ENCODE measurements at places on chromosomes 2 and 18.

GRCh38 chr2:70905443-70906421 is 30.0 kb upstream of the ATP6V1B1 start:
- no peak for DNase-seq

DNA sequence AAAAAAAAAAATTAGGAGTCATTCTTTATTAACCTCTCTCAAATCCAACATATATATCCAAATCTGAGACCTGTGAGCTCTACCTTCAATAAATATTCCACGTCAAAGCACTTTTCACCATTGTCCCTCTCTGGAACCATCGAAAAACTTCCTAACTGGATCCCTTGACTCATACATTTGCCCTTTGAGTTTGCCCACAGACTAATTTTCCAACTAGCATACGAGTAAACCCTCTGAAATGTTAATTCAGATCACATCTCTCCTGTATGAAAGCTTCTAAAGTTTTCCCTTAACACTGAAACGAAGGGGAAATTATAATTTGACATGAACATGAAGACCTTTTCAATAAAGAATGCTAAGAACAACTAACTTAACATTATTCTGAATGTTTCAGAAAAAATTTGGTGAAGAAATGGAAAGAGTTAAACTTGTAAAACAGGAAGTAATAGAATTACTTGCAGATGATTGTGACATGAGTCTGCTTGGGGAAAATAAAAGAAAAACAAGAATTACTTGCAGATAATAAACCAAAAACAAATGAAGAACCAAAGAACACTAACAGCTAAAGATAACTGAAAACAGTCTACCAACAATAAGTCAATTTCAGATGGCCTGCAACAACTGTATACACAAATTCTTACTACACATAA is 110.6 kb downstream of the C2orf74 start:
- no peak for DNase-seq

GRCh38 chr2:127651971-127652550 is 6.1 kb downstream of the GPR17 start:
- DNase-seq: peak; percentile 87

GRCh38 chr2:141778315-141778835 is 352.4 kb downstream of the LRP1B start:
- peak; percentile 60 for DNase-seq

- DNase-seq: no peak
These were observed 854.6 kb downstream of the RNF144A start for GRCh38 chr2:7771781-7772180.

GRCh38 chr2:33607251-33607721 is 8.2 kb upstream of the FAM98A start:
- no peak for DNase-seq

DNA sequence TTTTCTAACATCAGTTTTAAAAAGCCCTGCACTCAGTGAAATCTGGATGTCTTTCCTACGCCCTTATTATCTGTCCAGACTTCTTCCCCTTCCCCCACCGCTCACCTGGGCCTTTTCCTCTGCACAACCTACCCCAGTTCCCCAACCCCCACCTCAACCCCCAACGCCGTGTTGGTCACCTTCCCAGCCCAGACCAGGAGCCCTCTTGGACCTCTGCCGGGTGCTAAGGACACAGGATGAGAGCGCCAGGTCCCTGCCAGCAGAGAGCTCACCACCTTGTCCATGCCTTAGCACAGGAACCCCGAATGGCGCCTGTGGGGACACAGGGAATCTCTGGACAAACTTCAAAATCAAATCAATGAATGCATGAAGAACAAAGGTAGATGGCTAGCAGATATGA is 966 bp upstream of the RBM43 start:
- DNase-seq: no peak

DNA sequence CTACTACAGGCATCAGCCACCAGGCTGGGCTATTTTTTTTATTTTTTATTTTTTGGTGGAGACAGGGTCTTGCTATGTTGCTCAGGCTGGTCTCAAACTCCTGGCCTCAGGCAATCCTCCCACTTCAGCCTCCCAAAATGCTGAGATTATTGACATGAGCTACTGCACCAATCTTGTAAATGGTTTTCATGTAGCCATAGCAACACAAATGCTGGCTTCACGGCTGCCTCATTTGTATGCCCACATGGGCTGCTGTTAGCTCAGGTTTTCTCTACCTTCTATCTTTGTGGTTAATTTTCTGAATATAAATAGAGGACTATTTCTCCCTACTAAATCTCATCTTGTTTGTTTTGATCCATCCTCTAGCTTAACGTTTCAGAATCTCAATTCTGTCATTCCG is 58.2 kb downstream of the PLEKHM3 start:
- no peak for DNase-seq

DNA sequence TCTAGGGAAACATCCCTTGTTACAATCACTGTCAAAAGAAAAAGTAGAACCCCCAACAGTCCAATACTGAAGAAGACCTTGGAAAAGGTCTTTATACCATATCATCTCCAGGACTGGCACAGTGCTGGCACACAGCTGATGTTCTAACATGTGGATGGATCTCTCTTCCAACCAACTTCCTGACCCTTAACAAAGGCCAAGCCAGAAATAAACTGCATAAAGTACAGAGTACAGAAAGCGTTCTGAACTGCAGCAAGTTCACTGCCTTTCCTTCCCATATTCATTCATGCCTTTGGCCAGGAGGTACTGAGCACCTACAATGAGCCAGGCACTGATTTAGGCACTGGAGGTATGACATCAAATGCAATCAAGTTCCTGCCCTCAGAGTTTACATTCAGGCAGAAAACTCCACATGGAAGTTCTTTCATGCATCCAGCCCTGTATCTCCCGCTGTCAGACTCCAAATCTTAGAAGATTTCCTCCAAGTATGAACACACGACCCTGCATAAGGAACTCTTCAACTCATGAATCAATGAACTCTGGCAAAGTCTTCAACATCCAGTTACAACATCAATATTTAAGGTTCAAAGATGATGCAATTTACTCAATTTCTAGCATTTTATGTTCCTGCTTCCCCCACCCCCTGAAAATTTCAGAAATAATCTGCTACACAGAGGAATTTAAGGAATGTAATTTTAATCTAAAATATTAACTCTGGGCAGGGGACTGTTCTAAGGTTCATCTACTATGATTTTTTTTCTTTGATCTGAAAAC is 33.8 kb downstream of the ACVR1 start:
- no peak for DNase-seq

- no peak for DNase-seq
These were observed 94.1 kb downstream of the ANKRD44 start for GRCh38 chr2:197216361-197216979.

DNA sequence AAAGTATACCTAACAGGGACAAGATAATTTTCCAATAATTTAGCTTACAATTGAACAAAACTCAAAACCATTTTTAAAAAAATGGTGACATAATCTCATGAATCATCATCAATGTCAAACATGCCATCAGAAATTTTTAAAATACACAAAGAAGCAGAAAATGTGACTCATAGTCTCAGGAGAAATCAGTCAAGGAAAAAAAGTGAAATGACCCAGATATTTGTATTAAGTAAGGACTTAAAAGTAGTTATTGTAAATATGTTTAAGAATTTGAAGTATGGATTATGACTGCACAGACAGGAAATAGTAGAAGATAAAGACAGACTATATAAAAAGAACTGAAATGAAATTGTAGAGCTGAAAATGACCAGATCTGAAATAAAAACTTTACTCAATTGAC is 473.9 kb upstream of the SYT4 start:
- DNase-seq: no peak

GRCh38 chr2:173696274-173696673 is 268.9 kb downstream of the SP3 start:
- no peak for DNase-seq

DNA sequence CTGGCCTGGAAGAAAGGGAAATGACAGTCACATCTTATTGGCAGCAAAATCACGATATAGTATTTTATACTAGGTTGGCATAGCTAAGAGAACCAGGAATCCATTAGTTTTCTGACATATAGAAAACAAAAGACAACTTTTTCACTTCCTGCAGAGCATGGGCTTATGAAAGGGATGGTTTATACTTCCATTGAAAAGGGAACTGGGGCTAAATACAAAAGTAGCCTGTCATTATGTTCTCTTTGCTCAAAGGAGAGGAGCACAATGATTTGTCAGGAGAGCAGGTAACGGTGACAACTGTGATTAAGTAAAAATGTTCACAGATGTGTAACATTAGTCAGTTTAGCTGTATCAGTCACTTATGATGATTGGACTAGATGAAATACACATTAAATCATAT is 46.4 kb downstream of the SLC25A12 start:
- no peak for DNase-seq

- no peak for DNase-seq
These were observed 24.7 kb downstream of the CAB39 start for GRCh38 chr2:230737300-230737699.

- no peak for DNase-seq
These were observed 7.4 kb downstream of the DYSF start for GRCh38 chr2:71460595-71461303.

GRCh38 chr2:216590780-216591179 is 42.4 kb upstream of the IGFBP2 start:
- DNase-seq: no peak

DNA sequence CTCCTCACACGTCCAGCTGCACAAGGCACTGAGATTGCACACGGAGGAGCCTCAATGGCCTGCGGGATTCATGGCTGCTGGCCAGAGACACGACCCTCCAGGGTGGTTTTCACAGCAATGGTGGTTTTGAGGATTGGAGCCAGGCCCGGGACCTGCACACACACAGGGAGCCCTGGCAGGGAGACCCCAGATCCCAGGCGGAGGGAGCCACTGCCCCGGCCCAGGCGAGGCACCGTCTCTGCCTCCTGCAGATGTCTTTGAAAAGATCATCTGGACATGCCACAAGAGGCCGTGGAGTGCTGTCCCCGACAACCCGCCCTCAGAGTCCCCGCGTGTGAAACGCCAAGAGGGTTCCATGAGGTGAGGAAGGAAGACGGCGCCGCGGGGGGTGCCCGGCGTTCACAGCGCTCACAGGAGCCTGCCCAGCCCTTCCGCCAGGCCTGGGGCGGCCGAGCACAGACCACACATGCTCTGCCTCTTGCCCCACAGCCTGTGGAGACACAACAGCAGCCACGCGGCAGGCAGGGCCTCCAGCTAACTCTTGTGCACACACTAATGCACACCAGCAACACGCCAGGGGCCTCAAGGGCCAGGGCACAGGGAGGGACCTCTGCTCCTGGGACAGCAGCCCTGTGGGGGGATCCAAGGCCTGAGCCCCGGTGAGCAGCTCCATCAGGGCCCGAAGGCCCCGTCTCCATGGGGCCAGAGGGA is 72.8 kb upstream of the CTDP1 start:
- no peak for DNase-seq

All from umbilical cord (tissue), 2 donors.